ENCODE measurements at places on chromosomes 16 and 17.

DNA sequence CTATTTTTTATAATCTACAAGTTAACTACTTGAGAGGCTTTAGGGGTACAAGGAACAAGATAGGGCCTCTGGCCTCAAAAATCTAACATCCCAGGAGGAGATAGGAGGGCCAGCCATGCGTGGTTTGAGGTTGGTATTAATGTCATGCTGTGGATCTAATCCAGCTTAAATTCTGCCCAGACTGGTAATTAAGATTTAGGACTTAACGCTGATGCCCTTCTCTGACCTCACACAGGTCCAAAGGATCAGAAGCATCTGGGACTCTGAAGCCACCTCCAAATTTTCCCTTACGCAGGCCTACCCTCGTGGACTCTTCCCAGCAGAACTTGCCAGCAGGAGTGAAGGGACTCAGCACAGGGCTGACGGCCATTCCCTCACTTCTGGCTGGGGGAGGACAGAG lies 15.1 kb downstream of the SLC6A4 start:
- DNase-seq: no peak

DNA sequence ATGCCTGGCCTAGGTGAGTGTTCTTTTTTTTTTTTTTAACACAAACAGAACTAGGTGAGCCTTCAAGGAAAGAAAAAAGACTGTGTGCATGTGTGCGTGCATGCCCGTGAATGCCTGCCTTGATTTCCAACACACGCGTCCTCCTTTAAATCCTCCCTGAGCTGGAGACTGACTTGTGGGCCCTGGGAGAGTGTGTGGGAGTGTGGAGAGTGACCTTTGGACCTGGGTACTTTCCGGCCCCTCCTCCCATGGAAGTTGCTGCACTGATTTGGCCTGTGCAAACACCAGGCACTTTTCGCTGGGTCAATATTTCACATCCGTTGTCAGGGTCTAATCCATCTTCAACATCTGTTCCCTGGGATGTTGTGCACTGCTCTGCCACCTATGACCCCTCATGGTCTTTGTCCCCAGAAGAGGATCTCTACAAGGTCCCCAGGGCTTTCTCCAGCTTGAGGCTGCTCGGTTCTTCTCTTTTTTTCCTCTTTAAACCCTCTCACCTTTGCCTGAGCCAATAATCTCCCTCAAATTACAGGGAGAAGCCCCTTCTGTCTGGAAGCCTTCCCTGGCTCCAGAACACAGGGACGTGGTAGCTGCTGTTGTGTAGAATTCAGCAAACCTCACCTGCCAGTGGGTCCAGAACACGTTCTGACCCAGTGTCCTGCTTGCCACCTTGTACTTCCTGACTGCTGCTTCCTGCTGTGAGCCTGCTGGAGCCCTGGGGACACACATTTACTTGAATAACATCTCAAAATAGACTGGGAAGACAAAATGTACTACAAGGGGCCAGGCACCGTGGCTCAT lies 20.8 kb upstream of the ATP5MC1 start:
- no peak for DNase-seq

GRCh38 chr17:1496869-1497268 lies 4.4 kb upstream of the MYO1C start:
- DNase-seq: no peak

DNA sequence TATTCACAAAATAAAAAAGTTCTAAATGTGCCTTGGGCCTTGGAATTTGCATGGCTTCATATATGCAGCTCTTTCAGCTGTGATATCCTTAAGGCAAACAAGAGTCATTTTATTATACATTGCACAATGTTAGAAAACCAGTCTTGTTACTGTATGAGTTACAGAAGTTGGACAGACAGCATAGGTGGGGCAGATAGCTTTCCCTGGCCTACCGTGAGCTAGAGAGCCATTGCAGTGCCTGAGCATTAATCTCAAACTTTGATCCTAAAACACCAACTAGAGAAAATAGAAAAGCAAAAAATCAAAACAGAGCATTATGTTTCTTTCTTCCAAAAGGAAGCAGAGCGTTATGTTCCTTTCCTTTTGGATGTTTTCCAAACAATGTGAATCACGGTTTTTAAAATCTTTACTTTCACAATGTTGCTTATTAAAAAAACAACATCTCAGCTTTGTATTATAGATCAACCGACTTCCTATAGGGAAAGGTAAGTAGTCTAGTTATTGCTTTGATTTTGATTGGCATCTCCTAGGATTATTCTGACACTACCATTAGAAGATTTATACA lies 32.2 kb downstream of the ARHGAP44 start:
- no peak for DNase-seq

- no peak for DNase-seq
These were observed 9.7 kb upstream of the ITGA3 start for GRCh38 chr17:50046179-50046578.

DNA sequence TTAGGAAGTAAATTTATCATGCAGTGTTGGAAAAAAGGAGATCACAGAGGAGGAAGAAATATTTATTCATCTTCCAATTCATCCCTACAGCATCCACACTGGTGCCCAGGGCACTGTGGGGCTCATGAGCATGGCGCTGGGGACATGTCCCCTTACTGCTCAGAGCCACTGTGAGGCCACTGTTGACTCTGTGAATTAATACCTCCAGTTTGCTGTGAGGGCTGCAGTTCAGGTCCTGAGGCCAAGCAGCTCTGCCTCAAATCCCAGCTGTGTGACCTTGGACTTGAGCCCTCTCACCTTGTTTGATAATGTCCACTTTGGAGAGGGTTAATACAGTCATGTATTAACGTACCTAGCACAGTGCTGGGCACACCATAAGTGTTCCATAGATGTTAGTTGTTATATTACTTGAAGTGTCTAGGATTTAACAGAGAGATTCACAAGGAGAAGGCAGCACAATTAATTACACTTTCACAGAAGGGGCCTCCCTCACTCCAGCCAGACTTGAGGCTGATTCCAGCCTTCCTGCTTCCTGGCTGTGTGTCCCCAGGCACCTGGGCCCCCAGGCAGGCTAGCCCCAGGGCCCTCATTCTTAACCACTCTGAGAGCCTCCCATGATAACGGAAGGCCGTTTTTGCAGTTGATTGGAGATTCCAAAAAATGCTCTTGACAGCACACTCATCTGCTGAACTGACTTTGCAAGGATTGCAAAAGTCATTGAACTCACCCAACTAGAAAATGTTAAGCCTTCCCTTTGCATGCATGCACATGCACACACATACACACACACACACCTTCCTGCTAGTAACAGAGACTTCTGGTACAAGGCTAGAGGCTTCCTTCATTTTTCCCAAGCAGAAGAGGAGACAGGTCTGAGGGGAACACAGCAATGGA lies 29.4 kb downstream of the KATNIP start:
- no peak for DNase-seq

GRCh38 chr16:65697065-65697464 lies 575.2 kb upstream of the CDH11 start:
- DNase-seq: no peak

GRCh38 chr17:51015145-51015558 lies 105.5 kb downstream of the SPAG9 start:
- DNase-seq: no peak

DNA sequence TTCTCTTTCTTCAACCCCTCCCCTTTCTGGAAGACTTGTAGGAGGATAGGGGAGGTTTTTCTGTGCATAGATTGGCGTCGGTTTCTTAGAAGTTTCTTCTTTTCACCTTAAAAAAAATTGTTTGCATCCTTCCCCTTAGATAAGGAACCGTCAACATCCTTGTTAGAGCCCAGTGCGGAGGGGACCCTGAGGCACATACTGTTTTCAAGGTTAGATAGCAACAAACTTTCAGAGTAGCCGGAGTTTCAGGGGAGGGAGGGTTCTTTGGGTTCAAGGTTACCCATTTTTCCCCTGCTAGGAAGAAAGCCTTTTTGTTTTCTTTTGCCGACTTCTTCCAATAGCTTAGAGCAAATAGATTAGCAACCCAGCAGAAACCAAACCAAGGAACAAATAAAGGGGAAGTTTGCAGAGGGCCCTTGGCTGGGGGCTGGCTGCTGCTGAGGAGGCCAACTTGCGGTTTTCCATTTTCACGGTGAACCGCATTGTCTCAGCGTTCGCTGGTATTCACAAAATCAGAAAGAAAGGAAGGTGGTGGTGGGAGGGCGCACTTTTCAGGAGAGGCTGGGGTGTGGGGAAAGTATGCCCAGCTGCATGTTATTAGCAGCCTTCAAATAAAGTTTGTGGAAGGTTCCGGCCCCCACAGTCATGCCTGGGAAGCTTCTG lies 28.8 kb downstream of the MSI2 start:
- peak; percentile 88 for DNase-seq

- DNase-seq: no peak
These were observed 13.8 kb downstream of the SIAH1 start for GRCh38 chr16:48371393-48371780.

DNA sequence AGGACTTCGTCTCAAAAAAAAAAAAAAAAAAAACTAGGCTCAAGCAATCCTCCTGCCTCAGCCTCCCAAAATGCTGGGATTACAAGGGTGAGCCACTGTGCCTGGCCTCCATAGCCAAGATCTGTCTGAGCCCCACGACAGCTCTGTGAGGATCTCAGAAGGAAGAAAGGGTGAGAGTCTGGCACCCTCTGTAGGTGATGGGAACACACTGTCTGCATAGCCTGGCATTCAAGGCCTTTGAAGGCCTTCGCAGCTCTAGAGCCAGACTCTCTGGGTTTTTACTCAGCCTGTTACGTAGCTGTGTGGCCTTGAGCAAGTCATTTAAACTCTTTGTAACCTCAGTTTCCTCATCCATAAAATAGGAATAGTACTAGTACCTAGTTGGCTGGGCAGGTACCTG lies 6.3 kb upstream of the XPO6 start:
- peak; percentile 9 for DNase-seq

GRCh38 chr17:79014158-79014758 lies 4.7 kb upstream of the CANT1 start:
- DNase-seq: no peak

GRCh38 chr17:40124279-40125141 lies 2.7 kb downstream of the MSL1 start:
- peak; percentile 24 for DNase-seq

GRCh38 chr16:30660424-30661261 lies 2.4 kb downstream of the FBRS start:
- no peak for DNase-seq

DNA sequence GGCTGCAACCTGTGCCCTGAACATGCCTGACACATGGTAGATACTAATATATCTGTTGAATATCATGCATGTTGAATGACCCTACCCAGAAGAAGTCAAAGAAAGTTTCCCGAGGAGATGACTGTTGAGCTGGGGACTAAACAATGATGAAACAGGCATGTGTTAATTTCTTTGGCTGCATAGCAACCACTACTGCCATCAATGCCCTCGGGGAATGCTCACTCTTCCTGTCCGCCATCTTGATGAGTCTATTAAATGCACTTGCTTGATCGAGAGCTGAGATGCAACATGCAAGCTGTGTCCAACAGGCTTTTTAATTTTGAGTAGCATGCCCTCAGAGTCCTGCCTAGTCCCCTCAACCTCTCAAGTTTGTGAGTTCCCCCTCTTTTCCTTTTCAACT lies 31.3 kb downstream of the GRIN2A start:
- DNase-seq: no peak

DNA sequence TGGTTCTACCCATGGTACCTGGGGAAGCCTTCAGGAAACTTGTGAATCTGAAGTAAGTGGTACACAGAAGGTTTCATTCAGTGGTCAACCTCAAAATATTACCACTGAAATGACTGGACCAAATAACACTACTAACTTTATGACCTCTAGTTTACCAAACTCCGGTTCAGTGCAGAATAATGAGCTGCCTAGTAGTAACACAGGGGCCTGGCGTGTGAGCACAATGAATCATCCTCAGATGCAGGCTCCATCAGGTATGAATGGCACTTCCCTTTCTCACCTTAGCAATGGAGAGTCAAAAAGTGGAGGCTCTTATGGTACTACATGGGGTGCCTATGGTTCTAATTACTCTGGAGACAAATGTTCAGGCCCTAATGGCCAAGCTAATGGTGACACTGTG lies 55.9 kb upstream of the SLC5A11 start:
- no peak for DNase-seq

- DNase-seq: no peak
These were observed 28.8 kb upstream of the ARL4D start for GRCh38 chr17:43369986-43370385.

GRCh38 chr16:10868104-10868595 lies 8.9 kb upstream of the CIITA start:
- DNase-seq: no peak

DNA sequence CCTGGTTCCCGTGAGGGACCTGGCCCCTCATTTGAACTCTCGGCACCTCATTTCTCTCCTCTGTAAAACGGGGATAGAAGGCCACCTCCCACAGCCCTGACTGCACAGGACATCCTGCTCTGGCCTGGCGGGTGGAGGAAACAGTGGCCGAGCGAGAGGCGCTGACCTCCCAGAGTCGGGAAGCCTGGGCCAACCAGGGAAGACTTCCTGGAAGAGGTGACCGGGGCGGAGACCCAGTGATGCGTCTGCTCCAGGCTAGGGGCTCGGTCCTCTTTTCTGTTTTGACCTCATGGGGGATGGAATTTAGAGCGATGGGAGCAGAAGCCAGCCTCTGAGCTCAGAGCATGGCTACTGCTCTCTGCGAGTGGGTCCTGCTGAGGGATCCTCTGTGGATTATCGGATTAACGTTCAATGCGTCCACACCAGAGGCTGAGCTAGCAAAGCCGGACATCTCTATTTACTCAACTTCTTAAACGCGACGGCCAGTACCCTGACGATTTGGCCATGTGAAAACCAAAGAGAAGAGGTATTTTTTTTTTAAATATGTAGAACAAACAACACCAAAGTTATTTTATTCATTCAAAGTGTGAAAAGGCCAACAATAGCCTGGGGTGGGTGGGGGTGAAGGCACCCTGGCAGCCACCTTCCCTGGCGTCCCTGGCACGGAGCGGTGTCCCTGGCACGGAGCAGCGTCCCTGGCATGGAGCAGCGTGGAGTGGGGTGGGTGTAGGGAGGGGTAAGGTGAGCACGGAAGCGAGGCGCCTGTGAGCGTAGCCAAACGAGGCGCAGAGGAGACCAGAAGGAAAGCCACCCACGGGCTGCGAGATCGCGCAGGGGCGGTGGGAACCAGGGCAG lies 9.2 kb upstream of the MSLN start:
- DNase-seq: no peak

GRCh38 chr17:13030056-13030455 lies 12.2 kb upstream of the ELAC2 start:
- DNase-seq: no peak

DNA sequence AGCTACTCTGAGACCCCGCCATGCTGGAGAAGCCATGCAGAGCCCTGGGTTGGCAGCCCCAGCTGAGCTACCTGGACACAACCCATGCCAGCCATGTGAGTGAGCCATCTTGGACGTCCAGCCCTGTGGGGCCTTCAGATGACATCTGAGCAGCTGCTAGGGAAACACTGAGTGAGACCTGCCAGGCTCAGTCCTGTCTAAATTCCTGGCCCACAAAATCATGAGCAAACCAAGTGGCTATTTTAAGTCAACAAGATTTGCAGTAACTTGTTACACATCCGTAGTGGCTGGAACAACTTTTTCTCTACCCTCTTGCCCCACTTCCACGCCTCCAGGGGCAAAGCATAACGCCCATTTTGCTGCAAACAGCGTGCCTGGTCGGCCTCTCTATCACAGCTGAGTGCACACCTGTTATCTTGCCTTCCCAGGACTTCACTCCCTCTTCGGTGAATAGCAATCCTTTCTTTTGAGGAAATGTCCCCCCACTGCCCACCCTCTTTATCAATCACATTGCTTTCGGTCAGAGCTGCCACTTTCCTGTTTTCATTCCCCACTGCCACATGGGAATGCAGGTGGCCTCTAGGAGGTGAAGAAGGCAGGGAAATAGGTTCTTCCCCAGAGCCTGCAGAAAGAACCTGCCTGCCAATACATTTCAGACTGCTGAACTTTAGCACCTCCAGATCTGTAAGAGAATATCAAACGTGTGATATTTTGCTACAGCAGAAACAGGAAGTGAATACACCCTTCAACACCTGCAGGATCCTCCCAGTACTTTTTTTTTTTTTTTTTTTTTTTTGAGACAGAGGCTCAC lies 7.4 kb upstream of the SCIMP start:
- no peak for DNase-seq

Measured in GF-D8 (cell line).